ENCODE measurements at places on chromosomes 4 and X.

DNA sequence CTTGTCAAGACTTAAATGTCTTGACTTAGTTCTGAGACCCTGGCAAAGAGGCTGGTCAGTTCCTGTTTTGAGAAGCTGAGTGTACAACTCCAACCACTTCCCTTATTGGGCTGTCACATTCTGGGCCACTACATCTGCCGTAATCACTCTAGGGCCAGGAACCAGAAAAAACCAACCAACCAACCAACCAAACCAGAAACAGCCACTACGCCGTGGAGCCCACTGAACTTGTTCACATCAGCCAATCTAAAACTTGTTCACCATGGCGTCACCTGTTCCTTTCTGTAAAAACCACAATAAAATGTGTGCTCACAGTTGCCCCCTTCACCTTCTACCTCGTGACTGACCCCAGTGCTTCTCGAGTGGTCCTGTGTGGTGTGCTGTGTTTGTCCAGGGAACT lies 107.3 kb downstream of the JADE1 start:
- DNase-seq, result no peak

- no peak for DNase-seq
Observed at GRCh38 chr4:168524006-168524405, 27.2 kb downstream of the PALLD start.

DNA sequence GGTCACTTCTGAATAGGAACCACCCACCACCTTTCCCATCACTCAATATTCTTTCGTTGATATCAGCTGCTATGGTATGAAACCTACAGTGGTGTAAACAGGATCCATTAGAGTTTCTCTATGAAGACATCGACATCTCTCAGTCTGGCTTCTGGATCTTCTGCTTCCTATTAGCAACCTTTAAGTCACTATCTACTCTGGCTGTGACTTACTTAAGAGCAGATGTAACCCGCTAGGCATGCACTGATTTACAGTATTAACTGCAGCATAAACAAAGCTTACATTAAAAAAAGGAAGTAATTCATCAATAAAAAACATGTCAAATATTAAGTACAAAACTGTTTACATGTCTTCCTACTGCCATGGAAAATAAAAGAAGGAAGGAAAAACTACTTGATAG lies 96.4 kb downstream of the ANAPC10 start:
- no peak for DNase-seq

- DNase-seq, result no peak
Observed at GRCh38 chr4:54913751-54914526, 211.5 kb downstream of the KDR start.

DNA sequence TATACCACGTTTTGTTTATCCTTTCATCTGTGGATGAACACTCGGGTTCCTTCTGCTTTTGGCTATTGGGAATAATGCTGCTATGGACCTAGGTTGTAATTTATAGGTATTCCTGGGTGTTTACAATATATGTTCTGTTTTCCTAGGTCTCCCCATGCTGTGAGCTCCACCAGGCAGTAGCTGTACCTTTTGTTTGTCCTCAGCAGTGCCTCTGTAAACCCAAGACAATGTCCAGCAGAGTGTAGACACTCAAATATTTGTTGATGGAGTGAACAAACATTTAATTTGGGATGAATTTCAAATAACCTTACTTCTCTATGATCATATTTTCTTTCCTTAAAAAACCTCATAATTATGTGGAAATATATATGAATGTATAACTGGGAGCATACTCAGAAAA lies 259.5 kb upstream of the BOD1L1 start:
- no peak for DNase-seq

DNA sequence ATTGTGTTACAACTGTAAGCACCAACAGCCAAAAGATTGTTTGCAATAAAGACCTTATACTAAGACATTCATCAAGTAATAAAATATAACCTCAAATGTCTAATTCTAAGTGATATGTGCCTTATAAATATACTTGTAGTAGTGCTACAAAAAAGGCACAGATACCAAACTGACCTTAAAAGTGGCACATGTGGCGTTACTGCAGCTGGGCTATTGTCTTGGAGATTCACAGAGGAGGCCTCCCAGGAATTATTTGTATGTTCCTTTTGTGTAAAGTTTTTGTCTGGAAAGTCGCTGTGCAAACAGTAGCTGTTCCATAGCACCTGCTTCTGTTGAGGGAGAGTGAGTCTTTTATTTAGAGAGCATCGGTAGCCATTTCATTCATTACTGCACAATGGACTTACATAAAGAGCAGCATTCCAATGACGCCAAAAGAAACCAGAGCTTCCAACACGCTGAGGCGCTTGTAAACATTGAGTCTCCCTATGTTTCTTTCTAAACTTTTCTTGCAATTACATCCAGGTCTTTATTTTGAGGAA lies 143.7 kb downstream of the RPA4 start:
- DNase-seq, result no peak

GRCh38 chrX:112641449-112641848 lies 38.3 kb downstream of the LHFPL1 start:
- DNase-seq, result no peak

GRCh38 chr4:89266128-89266527 lies 41.5 kb downstream of the GPRIN3 start:
- DNase-seq, result no peak

DNA sequence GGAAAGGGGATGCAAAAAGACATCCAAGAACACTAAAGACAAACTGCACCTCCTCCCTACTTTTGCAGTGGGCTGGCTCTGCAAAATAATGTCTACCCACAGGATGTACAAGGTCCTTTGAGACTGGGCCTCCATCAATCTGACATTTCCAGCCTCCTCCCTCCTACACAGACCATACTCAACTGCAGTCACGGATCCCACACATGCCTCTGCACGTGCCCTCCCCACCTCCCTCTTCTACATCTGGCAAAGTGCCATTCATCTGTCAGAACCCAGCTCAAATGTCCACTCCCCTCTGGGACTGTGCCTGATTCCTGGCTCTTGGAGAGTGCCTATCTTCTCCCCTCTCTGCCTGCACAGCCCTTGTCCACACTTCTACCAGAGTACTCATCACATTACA lies 50.3 kb downstream of the CHRDL1 start:
- no peak for DNase-seq

All from Jurkat, Clone E6-1 (cell line).